ENCODE measurements at places on chromosomes 16 and 17.
A peak's percentile ranks its signal among the peaks of the same experiment; 100 is the strongest.

DNA sequence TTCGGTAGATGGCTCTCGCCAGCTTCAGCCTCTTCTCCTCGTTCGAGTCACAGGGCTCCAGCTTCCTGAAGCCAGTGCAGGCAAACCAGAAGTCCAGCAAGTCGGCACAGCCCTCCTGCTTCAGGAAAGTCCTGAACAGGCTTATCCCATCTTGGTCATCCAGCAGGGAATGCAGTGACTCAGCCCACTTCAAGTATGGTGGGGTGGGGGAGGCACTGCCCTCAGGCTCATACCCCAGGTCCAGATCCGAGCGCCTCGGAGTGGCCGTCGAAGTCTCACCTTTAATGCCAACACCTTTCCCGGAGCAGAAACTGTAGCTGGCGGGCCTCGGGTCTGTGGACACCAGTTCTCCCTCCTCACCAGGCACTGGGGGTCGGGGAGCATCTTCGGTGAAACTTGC lies 5.9 kb downstream of the AXIN1 start:
- no peak for DNase-seq

DNA sequence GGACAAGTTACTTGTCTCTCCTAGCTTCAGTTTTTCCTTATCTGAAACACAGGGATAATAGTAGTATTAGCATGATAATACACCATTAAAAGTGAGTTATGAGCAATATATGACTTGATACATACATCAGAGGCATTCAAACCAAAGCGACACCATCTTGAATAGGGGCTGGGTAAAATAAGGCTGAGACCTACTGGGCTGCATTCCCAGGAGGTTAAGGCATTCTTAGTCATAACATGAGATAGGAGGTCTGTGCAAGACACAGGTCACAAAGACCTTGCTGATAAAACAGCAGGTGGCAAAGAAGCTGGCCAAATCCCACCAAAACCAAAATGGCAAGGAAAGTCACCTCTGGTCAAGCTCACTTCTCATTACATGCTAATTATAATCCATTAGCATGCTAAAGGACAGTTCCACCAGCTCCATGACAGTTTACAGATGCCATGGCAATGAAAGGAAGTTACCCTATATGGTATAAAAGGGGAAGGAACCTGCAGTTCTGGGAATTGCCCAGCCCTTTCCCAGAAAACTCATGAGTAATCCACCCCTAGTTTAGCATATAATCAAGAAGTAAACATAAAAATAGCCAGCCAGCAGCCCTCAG lies 37.2 kb upstream of the HS3ST3A1 start:
- no peak for DNase-seq

GRCh38 chr17:32958418-32958817 lies 30.5 kb downstream of the TMEM98 start:
- DNase-seq, result peak; percentile 64

GRCh38 chr16:30666681-30667080 lies 8.4 kb downstream of the FBRS start:
- no peak for DNase-seq

GRCh38 chr16:4217204-4218131 lies 24.4 kb downstream of the SRL start:
- no peak for DNase-seq

- DNase-seq, result no peak
These were observed 159.9 kb downstream of the LGALS9B start for GRCh38 chr17:20307326-20307910.

GRCh38 chr17:49815761-49816281 lies 27.3 kb downstream of the KAT7 start:
- no peak for DNase-seq

GRCh38 chr17:80372922-80373570 lies 41.9 kb upstream of the ENDOV start:
- no peak for DNase-seq

GRCh38 chr16:502179-502943 lies 25.2 kb upstream of the CAPN15 start:
- DNase-seq, result no peak

DNA sequence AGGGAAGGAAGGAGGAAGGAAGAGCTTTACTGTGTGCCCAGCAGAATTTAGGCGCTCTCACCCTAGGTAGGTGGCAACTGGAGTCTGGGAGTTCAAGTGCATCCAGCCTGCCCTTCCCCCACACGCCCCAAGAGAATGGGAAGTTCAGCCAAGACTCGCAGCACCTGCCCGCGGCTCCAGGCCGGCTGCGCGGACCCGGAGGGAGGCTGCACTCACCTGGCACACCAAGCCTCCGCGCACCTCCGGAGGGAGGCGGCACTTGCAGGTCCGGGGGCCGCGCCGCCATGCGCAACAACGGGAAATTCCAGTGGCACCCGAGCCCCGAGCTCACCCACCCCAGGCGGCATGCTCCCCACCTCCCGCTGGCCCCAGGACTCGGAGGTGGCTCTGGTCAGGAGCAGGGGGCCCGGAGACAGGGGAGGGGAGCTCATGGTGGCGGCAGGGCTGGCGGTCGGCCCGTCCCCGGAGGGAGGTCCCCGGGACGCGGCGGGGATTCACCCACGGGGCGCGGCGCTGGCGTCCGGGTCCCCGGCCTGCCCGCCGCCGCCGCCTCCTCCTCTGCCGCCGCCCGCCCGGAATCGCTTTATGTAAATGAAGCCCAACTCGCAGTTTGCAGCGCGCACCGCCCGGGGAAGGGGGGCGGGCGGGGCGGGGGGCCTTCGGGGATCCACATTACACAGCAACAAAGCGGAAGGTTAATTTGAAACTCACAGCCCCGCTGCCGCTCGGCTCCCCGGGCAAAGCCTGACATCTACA lies at the start of gene ZFHX3:
Gene ZFHX3, minus strand, starts transcription at position 593 of the 756 bp plus-strand sequence. CDS start 87,983 bp downstream, outside the sequence.
- DNase-seq, result peak; percentile 67

- peak; percentile 98 for DNase-seq
These were observed 351 bp upstream of the CTCF start for GRCh38 chr16:67561824-67562525.

GRCh38 chr16:11682655-11683096 lies 14.4 kb downstream of the SNN start:
- DNase-seq, result peak; percentile 81

GRCh38 chr17:82017612-82018151 lies 5.0 kb downstream of the CENPX start:
- no peak for DNase-seq

GRCh38 chr16:69845181-69845580 lies 83.0 kb downstream of the WWP2 start:
- no peak for DNase-seq

DNA sequence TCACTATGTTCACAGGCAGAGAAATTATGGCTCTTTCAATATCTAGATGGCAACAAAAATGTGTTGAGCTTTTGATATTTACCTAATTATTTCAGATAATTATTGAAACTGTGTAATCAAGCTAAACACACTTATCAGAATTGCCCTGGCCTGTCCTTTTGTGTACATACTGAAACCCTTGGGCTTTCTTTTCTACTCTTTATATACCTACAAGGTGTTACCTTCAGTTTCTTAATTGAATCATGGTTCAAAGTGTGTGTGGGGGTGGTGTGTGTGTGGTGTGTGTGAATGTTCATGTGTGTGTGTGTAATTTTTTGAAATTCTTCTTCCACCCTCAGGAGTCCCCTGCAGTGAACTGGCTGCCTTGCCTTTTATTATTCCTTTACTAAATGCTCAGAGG lies 506.8 kb upstream of the SOX9 start:
- no peak for DNase-seq

- peak; percentile 86 for DNase-seq
These were observed 42.0 kb downstream of the CMIP start for GRCh38 chr16:81486540-81487061.

- peak; percentile 51 for DNase-seq
These were observed 26.1 kb downstream of the GAS7 start for GRCh38 chr17:10172241-10172741.

DNA sequence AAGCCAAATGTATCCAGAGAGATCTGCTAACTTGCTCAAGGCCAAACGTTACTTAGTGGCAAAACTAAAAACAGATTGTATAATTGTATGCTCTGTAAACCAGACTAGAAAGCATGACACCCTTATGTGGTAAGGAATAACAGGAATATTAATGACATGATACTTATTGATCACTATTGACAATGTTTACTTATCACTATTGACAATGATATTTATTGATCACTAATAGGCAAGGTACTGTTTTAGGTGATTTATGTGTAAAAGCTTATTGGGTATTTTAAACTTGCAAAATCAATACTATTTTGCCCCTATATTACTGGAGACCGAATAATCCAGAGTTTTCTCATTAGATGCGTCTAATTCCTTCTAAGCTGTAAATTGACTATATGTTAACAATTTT lies 985.1 kb downstream of the CDH11 start:
- no peak for DNase-seq

GRCh38 chr16:69590590-69590989 lies 24.8 kb downstream of the NFAT5 start:
- no peak for DNase-seq

- DNase-seq, result no peak
These were observed 53.7 kb upstream of the DHX40 start for GRCh38 chr17:59511726-59512125.

GRCh38 chr17:77147357-77147801 lies 6.6 kb downstream of the SEC14L1 start:
- DNase-seq, result no peak

DNA sequence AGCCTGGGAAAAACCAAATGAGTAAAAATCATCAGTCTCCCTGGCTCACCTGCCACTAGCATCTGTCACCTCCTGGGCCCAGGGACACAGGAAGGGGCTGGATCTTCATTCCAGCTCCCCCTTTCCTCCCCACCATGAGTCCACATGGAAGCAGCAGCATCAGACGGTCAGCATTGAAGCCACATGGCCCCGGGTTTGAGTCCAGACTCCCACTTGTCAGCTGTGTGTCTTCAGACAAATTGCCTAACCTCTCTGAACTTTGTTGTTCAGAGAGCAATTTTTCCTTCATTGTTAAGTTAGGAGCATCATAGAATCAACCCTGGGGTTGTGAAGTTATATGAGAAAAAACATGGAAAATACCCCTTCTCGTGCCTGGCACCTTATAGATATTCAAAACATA lies 10.7 kb downstream of the CACNG4 start:
- DNase-seq, result no peak

DNA sequence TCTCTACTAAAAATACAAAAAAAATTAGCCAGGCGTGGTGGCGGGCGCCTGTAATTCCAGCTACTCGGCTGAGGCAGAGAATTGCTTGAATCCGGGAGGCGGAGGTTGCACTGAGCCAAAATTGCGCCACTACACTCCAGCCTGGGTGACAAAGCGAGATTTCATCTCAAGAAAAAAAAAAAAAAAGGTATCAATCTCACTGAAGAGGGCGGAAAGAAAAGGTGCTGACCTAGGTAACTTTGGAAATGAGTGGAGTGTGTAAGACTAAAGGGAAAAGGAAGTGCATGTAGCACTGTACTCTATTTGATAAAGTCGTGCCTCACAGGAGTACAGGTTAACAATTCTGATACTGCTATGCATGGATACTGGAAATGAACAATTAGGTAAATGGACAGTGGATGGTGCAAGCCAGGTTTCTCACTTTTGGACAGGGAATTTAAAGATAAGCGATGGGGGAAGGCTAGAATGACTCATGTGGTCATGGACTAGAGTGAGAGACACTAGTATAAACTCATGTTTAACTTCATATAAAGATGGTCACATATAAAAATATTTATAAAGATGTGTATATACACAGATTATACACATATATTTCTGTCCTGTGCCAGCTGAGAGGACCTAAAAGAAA lies 142.9 kb downstream of the CDK5R1 start:
- DNase-seq, result no peak

GRCh38 chr17:41339571-41340172 lies 11.0 kb downstream of the KRT33A start:
- DNase-seq, result no peak

GRCh38 chr17:67137026-67137370 lies 92.6 kb downstream of the CACNG1 start:
- DNase-seq, result no peak

GRCh38 chr16:83928341-83929055 lies 24.5 kb upstream of the OSGIN1 start:
- peak; percentile 90 for DNase-seq
